ENCODE measurements at places on chromosomes 12 and 14.

DNA sequence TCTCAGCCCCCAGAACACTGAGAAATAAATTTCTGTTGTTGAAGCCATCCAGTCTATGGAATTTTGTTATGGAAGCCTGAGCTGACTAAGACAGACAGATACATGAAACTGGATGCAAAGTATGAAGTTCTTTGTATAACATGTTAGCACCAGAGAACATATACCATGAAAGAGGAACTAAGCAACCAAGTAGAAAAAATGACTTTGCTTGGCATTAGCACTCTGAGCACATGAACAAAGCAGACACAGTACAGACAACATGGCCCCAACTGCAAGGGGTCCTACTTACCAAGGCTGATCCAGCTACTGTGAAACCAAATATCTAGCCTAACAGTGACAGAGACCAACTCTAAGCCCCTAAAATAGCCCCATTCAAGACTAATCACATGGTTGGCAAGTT, 13.8 kb downstream of the EXOC5 start:
- H3K27ac ChIP-seq, result no peak overlapping the region
- no peak for DNase-seq
- no peaks in the 10 kb centered on the region for H3K27me3 ChIP-seq
- H3K4me1 ChIP-seq, result peaks cover 37% of the 10 kb centered on the region

- H3K27ac ChIP-seq, result no peak overlapping the region
- peaks cover 46% of the 10 kb centered on the region for H3K27me3 ChIP-seq
- H3K36me3 ChIP-seq, result no peaks in the 10 kb centered on the region
- no peaks in the 10 kb centered on the region for H3K4me1 ChIP-seq
- H3K4me3 ChIP-seq, result no peak overlapping the region
Observed at GRCh38 chr14:69532561-69533340, 41.9 kb downstream of the CCDC177 start.

- H3K27me3 ChIP-seq, result no peaks in the 10 kb centered on the region
- no peak overlapping the region for H3K4me3 ChIP-seq
- no peak overlapping the region for H3K27ac ChIP-seq
Observed at GRCh38 chr12:6112004-6112403, 12.5 kb downstream of the VWF start.

GRCh38 chr14:88952901-88953300, 128.4 kb downstream of the TTC8 start:
- no peak overlapping the region for H3K27ac ChIP-seq
- no peaks in the 10 kb centered on the region for H3K4me1 ChIP-seq
- peaks cover 7% of the 10 kb centered on the region for H3K27me3 ChIP-seq

DNA sequence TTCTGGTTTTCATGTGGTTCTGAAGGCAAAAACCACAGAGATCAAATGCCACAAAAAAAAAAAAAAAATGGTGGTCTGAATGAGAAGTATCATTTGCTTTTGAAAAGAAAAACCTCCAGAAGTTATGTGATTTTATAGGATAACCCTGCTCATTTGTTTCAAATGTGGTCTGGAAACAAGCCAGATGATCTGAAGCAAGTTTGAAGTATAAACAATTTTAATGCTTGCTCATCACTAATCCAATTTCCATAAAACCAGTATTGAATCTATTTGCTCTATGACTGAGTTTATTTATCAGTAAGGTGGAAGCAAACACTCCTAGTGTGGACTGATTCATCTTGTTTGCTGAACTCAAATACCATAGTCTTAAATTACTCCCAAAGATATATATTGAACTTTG, 407.3 kb upstream of the FLRT2 start:
- no peak overlapping the region for H3K27ac ChIP-seq
- no peak for DNase-seq
- no peaks in the 10 kb centered on the region for H3K4me1 ChIP-seq
- no peaks in the 10 kb centered on the region for H3K27me3 ChIP-seq
- no peaks in the 10 kb centered on the region for H3K36me3 ChIP-seq

DNA sequence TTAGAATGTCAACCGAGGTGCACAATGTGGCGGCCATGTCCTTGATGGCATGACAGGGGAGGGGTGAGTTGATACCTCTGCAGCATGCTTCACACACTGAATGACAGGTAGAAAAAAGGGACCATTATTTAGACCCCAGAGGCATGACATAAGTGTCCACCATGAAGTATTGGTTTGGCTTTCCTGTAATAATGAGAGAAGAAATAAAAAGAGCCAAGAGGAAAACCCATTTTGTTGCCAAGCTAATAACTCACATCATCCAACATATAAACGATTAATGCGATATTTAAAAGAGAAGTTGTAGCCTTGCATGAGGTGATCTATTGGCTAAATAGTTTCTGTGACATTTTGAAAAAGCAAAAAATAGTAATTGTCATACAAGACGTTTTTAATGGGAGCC, 343.4 kb downstream of the LRIG3 start:
- no peak overlapping the region for H3K4me3 ChIP-seq
- no peak overlapping the region for H3K27ac ChIP-seq
- H3K4me1 ChIP-seq, result no peaks in the 10 kb centered on the region
- H3K36me3 ChIP-seq, result no peaks in the 10 kb centered on the region
- H3K27me3 ChIP-seq, result no peaks in the 10 kb centered on the region

Measured in activated naive CD8-positive, alpha-beta T cell treated with anti-CD3 and anti-CD28 coated beads for 36 hours (primary cell).